ENCODE measurements at places on chromosomes 1 and 21.

- DNase-seq, result no peak
Measured at GRCh38 chr1:104196136-104196535, 446.4 kb downstream of the AMY1C start.

DNA sequence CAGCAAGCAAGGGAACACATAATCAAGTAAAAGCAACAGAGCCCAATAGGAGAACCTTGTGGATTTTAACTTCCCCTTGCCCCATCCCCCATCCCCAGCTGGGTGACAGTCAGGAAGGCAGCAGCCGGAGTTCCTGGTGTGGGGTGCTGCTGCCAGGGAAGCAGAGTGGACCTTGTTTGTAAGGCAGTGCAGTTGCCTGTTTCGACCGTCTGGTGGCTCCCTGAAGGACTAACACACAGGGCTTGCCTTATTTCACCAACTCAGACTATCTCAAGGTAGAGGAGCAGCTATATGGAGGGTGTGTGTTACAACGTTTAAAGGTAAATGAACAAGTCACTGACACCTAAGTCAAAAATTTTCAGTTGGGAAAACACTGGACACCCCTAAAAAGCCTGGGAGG lies 6.6 kb downstream of the KRTAP10-8 start:
- DNase-seq, result no peak

GRCh38 chr1:58857680-58858673 lies 74.1 kb upstream of the JUN start:
- DNase-seq, result no peak

DNA sequence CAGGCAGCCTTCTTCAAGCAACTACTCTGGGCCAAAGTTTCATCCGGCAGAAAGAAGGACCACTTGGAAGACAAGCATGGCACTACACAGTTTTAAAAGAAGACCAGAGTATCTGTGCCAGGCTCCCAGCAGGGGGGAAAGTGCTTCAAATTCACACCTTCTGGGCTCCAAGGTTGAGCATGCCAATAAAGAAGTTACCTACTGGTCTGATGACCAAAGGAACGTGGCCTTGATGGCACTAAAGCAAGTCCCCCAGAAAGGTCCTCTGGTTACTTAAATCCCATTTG lies 73.5 kb downstream of the CD46 start:
- no peak for DNase-seq

- peak; percentile 15 for DNase-seq
Measured at GRCh38 chr1:97630948-97631347, 289.9 kb downstream of the DPYD start.

- DNase-seq, result no peak
Measured at GRCh38 chr1:36134031-36134430, 9.0 kb upstream of the COL8A2 start.

DNA sequence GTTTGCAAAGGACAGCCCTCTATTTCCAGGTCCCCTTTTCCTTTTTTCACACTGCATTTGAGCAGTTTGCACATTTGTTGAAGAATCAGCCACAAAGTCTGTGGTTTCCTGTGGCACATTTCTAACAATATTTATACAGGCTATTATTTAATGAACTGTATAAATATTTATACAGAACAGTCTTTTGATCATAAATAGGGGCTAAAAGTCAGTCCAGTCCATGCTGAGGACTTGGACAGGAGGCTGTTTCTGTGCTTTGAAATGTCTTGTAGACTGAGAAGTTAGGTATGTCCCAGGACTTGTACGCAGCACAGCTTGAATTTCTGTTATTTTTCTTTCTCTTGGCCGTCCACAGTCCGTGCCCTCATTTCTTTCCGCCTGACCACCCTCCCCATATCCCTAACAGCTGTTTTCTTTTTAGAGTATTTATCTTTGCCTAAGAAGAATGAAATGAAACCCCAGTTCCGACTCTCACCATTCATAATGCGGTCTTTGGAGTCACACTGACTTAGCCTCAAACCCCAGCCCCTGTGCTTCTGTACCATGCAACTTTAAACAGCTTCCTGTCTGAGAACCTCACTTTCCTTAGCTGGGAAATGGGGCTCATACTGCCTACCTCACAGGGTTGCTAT lies 19.7 kb downstream of the FGGY start:
- DNase-seq, result no peak

- DNase-seq, result no peak
Measured at GRCh38 chr1:109769330-109770078, 5.8 kb upstream of the EPS8L3 start.

DNA sequence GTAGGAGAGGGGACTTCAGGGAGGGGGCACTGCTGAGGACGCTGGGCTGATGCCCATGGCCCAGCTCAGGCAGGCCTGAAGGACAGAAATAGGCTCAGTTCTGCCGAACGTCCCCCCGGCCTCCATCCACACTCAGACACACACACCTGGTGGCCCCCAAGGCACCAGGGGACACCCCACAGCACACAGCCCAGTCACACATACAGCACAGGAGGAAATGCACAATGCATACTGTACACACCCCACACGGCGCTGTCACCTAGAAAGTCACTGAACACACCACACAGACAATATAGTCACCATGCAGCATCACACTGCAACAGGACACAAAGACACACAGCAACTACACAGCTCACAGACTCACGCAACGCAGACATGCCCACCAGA lies 562 bp downstream of the SYTL1 start:
- no peak for DNase-seq

- DNase-seq, result no peak
Measured at GRCh38 chr1:203009185-203009584, 2.0 kb downstream of the TMEM183A start.

GRCh38 chr21:41449613-41450012 lies 23.6 kb downstream of the MX1 start:
- DNase-seq, result no peak

DNA sequence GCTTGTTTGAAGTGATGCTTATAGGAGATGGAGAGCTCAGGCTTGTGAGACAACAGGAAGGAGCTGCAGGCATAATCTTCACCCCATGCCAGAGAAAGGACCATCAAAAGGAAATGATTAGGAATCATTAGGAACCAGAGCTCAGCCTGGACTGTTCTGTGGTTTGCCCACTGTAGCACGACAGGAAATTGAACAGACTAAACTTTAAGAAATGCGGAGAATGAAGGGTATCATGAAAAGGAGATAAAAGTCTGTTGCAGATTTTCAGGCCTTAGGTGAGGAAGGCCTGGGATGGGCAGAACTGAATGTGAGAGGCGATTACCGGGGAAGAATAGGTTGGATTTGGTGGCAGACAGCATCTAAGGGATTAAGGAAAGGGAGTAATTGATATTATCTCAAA lies 292.0 kb upstream of the PLXNA2 start:
- DNase-seq, result no peak

- no peak for DNase-seq
Measured at GRCh38 chr1:146019231-146020057, 2.1 kb downstream of the HJV start.

GRCh38 chr1:165350840-165351239 lies 5.7 kb downstream of the LMX1A start:
- DNase-seq, result no peak

DNA sequence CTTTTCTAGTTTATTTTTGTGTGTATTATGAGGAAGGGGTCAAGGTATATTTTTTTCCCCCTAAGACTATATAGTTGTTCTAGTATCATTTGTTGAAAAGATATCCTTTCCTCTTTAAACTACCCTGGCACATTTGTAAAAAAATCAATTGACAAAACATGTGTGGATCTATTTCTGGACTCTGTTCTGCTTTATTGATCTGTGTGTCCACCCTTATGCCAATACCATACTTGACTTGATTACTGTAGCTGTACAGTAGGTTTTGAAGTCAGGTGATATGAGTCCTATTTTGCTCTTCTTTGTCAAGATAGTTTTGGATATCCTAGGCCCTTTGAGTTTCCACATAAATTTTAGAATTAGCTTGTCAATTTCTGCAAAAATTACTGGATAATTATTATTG lies 21.2 kb upstream of the SOX13 start:
- DNase-seq, result no peak

GRCh38 chr1:179591253-179591591 lies 410 bp upstream of the TDRD5 start:
- DNase-seq, result no peak

GRCh38 chr1:183991348-183991747 lies 46.2 kb downstream of the COLGALT2 start:
- DNase-seq, result no peak

GRCh38 chr21:28937737-28938136 lies 54.9 kb downstream of the LTN1 start:
- no peak for DNase-seq

GRCh38 chr1:66623812-66624211 lies 89.9 kb downstream of the SGIP1 start:
- peak; percentile 3 for DNase-seq

DNA sequence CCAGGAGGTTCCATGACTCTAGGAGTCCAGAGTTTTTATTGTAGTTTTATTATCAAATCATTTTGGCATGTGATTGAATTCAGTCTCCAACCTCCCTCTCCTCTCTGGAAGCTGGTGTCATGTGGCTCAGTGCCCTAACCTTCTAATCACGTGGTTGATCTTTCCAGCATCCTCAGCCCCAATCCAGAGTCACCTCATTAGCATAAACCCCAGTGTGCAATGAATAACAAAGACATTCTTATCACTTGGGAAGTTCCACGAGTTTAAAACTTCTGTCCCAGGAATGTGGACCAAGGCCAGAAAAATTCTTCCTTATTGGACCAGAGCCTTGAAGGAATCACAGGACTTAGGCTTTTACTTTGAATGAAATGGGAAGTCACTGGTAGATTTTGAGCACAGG lies 52.2 kb downstream of the KIRREL1 start:
- DNase-seq, result no peak

DNA sequence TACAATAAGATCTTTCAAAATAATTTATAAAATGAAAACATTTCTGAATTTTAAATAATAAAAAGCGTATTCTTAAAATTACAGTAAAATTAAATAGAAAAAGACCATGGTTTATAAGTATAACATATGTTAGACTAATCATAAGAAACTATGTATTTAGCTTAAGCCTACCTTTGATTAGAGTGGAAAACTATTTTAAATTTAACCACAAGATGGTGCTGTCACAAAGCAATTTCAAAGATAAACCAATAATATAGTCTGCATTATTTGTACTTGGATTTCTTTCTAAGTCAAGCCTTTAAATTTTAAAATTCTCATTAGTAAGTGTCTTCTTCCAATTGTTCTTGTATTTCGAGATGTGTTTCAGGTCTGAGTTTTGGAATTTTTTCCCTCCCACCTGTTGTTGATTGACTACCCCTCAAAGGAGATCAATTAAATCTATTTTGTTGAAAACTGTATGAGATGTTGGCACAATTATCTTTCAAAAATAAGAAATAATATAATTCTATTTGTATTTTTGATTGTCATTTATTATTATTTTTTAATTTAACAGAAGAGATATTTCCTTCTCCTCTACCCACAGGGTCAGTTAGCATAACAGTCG lies 459.8 kb downstream of the KCNT2 start:
- DNase-seq, result no peak

- no peak for DNase-seq
Measured at GRCh38 chr1:76256289-76257223, 182.0 kb downstream of the ST6GALNAC3 start.

DNA sequence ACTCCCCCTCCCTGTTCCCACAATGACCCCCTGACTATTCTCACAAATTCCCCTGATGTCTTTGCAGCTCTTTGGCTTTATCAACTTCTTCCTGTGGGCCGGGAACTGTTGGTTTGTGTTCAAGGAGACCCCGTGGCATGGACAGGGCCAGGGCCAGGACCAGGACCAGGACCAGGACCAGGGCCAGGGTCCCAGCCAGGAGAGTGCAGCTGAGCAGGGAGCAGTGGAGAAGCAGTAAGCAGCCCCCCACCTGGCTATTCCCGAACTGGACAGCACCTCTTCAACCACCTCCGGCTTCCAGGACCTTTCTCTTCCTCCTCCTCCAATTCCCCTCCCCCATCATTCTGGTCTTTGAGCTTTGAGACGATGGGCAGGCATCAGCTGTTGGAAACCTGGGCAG lies 4.4 kb upstream of the ATXN7L2 start:
- DNase-seq, result no peak

DNA sequence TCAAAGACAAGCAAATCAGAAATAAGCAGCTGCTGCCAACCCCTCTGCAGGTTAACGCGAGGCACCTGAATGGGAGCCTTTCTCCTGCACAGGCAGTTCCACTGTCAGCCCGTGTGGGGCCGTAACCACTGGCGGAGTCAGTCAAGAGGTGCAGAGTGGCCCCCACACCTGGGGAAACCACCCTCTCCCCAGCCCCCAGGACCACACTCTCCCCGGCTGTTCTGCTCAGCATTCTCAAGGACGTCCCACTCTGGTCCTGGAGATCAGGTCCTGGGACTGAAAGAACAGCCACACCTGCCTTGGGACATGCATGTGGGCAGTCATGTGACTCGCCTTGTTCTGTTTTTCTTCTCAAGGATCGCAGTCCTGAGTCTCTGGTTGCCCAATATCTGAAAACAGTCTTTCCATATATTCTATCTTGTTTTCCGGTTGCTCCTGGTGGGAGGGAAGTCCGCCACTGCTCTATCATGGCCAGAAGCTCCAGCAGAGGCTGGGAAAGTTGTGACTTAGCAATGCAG lies 252.5 kb downstream of the PTPRU start:
- no peak for DNase-seq

DNA sequence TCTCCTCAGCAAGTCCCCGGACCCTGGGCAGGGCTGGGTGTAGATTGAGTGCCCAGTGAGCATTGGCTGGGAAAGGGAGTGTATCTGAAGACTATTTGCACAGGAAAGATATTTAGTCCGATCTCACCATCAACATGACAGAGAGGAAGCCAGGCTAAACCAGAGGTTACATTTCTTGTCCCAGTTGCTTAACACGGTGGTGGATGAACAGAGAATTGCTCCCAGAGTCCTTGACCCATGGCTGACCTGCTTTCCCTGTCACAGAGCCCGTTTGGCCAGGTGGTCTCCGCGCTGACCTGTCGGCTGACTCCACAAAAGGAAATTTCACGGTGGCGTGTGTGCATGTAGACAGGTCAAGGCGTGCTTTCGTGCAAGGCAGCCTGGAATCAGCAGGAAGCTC lies 83.5 kb downstream of the BEND5 start:
- no peak for DNase-seq
